Pancreas (tissue), 10 donors: ENCODE measurements at places on chromosomes 7 and 10.

DNA sequence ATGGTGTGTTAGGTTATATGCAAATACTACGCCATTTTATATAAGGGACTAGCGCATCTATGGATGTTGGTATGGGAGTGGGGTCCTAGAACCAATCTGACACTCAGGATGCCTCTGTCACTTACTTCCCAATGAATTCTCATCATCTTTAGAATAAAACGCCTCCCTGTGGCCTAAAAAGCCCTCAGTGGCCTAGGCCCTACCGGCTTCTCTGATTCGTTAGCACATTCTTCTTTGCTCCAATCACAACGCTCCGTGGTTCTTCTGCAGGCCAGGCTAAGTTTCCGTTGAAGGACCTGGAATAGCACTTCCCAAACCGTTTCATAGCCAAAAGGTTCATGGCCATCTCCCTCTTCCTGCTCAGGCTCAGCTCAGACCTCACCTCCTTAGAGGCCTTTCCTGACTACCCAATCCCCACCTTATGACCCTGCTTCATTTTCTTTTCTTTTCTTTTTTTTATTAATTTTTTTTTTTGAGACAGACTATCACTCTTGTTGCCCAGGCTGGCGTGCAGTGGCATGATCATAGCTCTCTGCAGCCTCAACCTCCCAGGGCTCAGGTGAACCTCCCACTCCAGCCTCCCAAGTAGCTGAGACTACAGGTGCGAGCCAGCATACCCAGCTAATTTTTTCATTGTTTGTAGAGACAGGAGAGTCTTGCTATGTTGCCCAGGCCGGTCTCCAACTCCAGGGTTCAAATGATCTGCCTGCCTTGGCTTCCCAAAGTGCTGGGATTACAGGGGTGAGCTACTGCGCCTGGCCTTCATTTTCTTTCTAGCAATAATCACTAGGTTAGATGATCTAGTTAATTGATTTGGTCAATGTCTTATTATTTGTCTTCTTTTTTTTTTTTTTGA is 24.5 kb upstream of the YWHAG start:
- no peak for DNase-seq

- no peak for DNase-seq
Measured at GRCh38 chr10:49296382-49296781, 2.6 kb upstream of the C10orf71 start.

DNA sequence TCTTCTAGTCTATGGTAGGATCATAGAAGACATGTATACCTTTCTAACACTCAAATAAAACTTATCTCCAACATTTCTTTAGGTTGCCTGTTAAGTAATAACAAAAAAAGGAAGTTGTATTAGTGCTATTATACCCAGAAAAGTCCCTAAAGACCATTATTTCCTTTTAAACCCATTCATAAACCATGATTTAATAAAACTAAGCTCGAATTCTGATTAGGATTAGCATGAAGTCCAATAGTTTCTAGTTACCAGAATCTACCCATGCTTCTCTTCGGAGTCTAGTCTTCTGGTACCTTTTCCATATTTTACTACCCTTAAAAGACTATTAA is 62.7 kb downstream of the USP6NL start:
- DNase-seq, result no peak

- no peak for DNase-seq
Measured at GRCh38 chr7:28106321-28106829, 74.2 kb downstream of the JAZF1 start.

DNA sequence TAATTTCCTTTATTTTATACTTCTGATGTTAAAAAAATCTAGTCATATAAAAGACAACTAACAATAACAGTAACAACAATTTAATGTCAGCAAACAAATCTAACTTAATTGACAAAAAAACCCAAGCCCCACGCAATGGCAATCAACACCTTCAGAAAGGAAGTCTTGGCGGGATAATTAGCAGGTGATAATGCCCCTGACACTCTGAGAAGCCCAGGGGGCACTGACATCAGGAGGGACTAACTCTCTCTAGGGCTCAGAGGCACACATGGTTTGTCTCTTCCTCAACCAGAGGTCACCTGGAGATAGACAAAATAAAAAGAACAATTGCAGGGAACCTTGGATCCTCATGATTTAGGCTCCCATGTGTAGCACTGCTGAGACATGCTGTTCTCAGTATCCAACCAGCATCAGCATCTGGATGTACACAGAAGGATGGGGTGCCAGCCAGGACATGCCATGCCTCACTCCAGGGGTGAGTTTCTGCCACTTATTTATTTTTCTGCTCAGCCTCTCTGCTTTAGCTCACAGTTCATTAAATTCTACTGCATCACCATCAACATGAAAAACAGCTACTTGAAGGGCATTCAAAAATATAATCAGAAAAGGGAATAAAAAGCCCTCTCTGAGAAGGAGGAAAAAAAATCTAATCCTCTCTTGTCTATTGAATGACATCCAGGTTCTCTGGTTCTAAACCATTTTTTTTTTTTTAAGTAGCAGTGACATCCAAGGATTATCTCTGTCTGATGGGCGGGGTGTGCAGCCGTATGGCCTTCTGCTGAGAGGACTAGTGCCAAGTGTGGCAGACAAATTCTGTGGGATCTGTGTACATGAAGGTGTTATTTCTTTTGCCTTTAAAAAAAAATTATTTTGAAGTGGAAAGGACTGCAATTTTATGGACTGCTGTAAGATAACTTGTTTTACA is 96.3 kb downstream of the ATXN7L1 start:
- DNase-seq, result no peak

GRCh38 chr10:102593804-102594079 is 50.5 kb upstream of the TRIM8 start:
- DNase-seq, result no peak

DNA sequence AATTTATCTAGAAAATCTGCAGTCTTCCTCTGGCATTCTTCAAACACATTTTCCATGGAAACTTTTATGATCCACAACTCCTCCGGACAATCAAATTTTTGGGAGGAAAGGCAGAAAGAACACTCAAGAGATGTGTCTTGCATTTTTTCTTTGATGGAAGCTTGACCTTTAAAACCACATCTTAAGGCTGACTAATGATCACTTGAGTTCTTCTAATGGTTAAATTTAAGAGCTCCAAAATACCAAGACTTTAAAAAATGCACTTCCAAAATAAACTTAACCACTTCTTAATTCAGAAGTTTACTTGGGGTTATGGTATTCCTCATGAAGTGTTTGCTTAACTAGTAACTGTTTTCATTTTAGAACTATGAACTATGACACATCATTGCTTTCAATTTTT is 43.3 kb downstream of the ETV1 start:
- no peak for DNase-seq

DNA sequence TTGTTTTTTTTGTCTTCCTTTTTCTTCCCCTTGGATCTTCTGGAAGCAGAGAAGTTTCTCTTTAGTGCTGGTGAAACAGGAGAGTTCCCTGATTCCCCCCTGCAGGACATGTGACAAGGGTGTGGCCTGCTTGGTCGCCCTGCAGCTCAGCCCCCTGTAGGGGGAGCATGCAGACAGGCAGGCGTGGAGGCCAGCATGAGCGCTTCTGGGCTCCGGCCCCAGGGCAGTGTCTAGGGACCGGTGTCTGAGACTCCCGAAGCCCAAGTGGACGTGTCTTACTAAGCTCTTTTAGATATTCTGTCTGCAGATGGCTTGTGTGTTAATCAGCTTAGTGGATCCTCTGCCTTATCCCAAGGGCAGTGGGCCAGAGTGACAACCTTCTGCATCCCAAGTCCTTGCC is 26.1 kb downstream of the PRSS58 start:
- no peak for DNase-seq

- DNase-seq, result no peak
Measured at GRCh38 chr7:11709196-11709595, 122.8 kb downstream of the THSD7A start.

DNA sequence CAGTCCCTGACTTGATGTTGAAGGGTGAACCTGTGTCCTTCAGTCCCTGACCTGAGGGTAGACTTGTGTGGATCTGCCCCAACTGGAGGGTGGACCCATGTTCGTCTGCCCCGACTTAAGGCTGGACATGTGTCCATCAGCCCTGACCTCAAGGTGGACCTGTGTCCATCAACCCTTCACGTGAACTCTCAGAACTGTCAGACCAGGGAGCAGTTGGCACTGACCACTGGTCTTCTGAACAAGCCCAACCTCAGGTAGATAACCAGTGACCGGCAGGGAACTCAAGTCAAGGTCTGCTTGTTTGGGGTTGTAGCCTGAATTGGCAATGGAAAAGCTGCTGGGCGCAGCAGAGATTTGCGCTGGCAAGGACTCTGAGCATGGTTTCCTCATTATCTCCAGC is 96.5 kb downstream of the ADCY1 start:
- DNase-seq, result no peak

DNA sequence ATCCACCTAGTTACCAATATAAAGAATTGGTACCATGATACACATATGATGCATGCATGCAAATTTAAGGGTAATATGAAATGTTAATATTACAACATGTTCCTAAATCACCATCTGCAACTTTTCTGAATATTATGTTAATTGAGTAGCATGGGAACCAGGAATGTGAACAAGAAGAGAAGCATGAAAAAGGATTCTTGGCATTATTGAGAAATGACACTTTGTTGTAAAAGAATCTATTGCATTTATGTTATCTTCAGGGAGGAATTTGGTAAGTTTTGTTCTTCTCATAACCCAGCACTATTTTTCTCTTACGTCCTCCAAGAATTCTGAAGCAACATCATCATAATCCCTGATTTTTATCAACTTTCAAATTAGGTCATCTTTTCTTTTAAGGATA is 159.9 kb upstream of the SLC25A13 start:
- no peak for DNase-seq

DNA sequence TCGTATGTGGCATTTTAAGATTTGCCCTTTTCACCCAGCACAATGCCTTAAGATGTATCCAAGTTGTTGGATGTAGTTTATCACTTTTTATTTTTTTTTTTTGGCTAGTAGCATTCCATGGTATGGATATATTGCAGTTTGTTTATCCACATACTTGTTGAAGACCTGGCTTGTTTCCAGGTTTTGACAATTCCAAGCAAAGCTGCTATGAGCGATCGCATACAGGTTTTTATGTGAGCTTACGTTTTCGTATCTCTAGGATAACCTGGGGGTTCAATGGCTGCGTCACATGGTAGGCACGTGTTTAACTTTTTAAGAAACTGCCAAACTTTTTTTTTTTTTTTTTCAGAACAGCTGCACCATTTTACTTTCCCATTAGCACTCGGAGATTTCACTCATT is 32.2 kb downstream of the BAIAP2L1 start:
- DNase-seq, result no peak

DNA sequence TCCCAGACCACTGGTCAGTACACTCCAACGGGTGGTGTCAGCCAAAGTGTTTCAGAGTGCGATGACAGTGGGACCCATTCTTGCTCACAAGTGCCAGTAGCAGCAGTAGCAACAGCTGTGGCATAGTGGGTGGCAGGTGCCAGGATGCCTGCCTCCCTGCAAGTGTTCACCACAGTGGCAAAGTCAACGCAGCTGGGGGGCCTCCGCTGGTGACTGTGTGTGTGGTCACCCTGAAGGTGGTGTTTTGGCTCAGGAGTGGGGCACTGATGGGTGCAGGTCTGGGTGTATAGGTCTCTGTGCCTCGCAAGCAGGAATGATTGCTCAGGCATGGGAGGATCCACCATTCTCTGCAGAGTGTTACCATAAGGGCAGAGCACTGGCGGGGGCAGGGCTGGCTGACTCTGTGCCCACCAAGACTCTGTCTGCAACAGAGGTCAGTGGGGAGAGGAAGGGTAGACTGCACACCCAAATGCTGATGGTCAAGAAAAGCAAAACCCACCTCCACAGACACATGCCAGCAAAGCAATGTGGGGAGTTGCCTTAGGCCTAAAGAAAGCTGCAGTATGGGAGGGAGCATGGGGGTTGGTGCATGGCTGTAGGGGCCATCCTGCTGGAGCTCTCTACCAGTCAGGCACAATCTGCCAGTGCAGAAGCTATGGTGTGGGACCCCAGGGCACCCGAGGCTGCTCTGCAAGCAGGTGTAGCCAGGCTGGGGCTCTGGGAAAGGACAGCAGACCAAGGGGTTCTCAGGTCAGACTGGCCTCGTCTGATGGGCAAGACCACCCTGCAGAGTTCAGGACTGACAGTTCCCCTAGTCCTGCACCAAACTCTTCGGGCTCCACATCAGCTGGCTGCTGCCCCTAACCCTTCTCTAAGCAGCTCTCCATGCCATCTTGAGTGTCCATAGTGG is 368.1 kb downstream of the CTNNA3 start:
- DNase-seq, result peak; percentile 55

DNA sequence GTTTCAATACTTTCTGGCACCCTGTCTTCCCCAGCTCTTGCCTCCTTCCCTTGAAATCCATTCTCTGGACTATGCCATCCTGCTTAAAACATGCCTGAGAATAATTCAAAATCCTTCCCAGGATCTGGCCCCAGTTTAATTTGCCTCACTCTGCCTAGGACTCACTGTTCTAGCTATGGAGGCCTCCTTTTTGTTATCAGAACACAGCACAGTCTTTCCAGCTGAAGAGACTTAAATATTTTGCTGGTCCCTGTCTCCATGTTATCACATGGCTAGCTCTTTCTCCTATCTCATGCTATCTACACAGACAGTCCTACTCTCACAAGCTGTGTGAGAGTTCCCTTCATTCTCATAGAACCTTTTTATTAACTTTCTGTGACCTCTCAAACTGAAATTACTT is 194.8 kb downstream of the RNLS start:
- DNase-seq, result no peak

DNA sequence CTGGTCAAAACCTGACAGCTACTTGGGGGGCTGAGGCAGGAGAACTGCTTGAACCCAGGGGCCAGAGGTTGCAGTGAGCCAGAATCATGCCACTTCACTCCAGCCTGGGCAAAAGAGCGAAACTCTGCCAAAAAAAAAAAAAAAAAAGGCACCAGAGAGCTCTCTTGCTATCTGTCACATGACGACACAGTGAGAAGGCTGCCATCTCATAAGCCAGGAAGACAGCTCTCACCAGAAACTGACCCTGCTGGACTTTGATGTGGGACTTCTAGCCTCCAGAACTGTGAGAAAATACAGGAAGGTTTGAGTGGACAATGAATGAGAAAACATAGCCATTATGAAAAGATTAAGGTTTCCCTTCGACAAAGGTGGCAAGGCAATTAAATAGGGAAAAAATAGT is 51.1 kb upstream of the KCNIP2 start:
- no peak for DNase-seq

DNA sequence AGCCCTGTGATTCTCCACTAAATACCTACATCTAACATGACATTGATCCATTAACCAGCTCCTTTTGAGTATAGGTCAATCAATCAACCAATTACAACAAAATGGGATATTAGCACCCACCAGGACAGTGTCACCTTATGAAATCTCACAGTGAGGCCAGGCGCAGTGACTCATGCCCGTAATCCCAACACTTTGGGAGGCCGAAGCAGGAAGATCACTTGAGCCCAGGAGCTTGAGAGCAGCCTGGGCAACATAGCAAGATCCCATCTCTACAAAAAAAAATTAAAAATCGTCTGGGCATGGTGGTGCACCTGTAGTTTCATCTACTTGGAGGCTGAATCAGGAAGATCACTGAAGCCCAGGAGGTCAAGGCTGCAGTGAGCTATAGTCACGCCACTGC is 28.5 kb downstream of the SRRM3 start:
- DNase-seq, result no peak

DNA sequence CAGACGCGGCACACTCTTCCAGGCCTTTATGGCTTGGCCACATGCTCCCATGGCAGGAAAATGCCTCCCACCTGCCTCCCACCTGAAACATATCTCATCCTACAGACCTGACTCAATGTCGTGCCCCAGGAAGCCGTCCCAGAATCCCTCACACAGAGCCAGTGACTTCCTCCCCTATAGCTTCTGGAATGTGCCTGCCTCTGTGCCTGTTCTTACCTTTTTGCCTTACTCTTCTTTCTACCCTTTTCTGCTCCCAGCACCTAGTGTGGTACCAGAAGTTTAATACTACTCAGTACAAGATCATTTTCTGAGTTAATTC is 123.9 kb upstream of the STK17A start:
- DNase-seq, result no peak
